Activated T-cell treated with anti-CD3 and anti-CD28 coated beads, Interleukin-2, amount 50 U/mL, for 4 hours (primary cell): ENCODE measurements at places on chromosomes 6 and 20.

DNA sequence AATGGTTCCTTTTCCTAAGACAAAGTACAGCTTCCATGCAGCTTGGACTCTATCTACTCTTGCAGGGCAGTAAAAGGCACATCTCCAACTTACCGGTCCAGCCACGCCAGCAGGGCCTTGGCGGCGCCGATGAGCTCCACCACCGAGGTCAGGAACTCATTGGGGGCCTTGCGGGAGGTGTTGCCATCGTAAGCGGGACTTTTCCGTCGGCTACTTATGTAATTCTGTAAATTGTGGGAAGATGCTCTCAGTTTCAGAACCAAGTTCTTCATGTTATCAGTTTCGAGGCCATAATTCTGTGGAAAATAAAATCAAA is 68.5 kb downstream of the CNKSR3 start:
- no peak for DNase-seq

- no peak for DNase-seq
These were observed 81.6 kb upstream of the OPRM1 start for GRCh38 chr6:153957394-153957793.

- no peak for DNase-seq
These were observed 12.4 kb downstream of the CD40 start for GRCh38 chr20:46130534-46130933.

- DNase-seq, result no peak
These were observed at the start of gene PCSK2 for GRCh38 chr20:17226410-17227218. Gene PCSK2 (plus strand): TSS chr20:17227040. CDS start chr20:17227306, 266 bp downstream.

- DNase-seq, result no peak
These were observed 15.4 kb upstream of the SLC22A16 start for GRCh38 chr6:110491644-110492317.
